ENCODE measurements at places on chromosomes 5 and 9.

- DNase-seq, result no peak
These were observed 43.4 kb downstream of the ANGPTL2 start for GRCh38 chr9:127078988-127079387.

DNA sequence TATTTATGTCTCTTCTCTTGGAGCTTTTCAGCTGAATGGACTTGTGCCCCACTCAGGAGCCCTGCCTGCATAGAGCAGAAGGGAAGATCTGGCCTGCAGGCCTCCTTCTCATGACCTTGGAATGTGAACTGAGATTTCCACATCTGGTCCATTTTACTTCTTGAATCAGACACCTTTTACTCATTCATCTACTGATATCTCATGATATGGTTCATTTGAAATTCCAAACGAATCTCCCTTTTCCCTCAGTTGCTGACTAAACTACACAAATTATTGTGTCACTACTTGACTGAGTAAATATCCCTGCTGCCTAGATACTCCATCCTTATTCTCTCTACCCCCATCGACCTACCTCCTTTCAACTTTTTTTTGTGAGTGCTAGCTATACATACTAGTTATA is 138.7 kb downstream of the PLCXD3 start:
- no peak for DNase-seq

DNA sequence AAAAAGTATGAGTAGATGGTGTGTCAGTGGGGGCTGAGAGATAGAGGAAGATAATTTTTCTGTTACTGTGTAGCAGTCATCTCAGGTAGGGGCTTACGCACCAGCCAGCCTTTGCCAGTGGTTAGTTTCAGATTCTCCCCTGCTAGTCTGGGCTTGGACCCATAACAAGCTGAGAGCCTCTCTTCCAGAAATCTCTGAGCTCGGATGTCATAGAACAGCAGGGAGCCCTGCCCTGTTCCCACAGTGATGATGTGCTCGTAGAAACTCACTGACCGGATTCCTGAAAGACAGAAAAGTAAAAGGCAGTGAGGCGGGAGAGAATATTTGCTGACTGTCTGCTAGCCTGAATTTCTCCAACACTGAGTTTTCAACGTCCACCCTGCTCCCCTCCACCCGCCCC is 37.2 kb downstream of the DCAF12 start:
- DNase-seq, result no peak

DNA sequence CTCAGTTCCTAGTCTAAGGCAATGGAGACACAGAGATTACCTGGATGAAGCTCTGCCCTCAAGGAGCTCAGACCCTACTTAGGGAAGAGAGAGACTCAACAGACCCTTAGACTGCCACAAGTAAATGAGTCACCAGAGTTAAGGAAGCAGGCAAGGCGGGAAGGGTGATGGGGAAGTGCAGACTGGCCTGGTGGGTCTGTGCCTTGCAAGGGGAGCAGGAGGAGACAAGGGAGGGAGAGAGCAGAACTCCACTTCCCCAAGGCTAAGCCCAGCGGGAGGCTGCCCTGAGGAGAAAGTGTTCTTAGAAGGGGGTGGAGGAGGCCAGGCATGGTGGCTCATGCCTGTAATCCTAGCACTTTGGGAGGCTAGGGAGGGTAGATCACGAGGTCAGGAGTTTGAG is 83.7 kb downstream of the HRH2 start:
- DNase-seq, result peak; percentile 18

GRCh38 chr5:79505138-79505537 is 8.8 kb downstream of the HOMER1 start:
- DNase-seq, result no peak

DNA sequence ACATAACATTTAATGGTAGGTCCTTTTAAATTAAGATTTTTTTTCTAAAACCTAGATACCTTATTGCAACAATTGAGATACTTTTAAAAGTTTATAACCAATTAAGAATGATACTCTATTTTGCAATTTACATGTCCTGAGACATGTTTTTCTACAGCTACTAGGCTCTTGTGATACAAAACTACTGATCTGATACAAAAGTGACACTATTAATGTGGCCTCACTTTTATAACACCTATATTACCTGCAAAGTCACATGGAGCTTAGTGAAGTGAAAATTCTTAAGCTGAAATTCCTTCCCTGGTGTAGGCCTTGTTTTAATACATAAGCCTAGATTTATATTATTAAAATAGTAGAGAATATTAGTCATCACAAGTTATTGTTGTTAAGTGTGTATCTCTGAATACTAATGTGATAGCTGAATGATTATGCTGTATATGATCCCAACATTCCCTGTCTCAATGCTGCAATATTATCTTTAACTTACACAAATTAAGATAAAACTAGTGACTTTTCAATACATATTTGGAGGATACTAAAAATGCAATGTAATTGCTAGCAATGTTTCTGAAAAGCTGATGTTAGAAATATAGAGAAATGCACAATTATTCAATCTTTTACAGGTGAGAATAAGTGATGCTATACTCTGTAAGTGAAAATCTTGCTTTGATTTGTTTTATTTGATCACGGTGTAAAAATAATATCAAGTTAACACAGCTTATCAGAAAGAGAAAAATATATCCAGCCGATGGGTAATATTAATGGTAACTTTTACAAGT is 2.6 kb downstream of the NFIB start:
- DNase-seq, result no peak

DNA sequence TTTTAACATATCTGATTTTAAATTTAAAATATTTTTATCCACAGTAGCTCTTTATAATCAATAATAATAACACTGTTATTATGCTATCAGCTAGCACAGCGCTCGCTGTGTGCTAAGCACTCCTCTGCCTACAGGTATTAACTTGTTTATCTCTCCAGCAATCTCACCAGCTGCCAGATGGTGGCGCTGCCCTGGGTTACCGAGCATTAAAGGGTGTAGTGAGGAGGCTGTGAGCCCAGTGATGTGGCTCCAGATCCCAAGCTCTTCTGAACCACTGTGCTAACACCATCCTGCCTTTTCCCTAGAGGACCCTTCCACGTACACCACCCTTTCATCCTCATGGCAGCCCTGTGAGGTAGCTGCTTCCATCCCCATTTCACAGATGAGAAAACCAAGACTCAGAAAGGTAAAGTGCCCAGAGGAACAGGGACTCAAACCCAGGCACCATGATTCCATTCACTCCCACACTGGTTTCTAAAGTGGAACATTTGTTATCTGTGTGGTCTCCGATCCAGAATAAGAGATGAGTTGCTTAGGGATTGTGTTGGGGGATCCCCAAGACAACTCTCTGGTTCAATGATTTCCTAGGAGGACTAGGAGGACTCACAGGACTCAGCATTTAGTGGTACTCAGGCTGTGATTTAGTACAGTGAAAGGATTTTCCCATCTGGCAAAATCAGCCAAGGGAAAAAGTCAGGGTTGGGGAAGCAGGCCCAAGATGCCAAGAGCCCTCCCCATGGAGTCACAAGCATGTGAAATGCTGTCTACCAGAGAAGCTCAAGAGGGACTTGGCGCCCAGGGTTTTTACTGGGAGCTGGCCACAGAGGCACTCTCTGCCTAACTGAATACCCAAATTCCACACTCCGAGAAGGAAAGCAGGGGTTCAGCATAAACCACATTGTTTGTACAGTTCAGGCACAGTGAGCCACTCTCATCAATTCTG is 7.0 kb downstream of the IGFBPL1 start:
- DNase-seq, result peak; percentile 77

DNA sequence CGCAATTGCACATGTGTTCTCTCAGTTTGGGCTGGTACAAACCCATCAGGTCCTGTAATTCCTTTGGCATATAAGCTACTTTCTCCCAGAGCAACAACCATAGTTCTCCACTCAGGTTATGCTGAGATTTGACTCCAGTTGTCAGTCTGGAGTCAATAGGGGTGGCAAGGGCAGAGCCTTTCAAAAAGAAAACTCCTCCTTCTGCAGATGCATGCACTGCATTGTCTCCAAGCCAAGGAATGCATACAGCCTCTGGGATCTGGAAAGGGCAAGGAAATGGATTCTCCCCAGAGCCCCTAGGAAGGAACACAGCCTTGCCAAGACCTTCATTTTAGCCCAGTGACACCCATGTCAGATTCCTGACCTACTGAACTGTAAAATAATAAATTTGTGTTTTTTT is 31.0 kb upstream of the GZMA start:
- DNase-seq, result no peak

DNA sequence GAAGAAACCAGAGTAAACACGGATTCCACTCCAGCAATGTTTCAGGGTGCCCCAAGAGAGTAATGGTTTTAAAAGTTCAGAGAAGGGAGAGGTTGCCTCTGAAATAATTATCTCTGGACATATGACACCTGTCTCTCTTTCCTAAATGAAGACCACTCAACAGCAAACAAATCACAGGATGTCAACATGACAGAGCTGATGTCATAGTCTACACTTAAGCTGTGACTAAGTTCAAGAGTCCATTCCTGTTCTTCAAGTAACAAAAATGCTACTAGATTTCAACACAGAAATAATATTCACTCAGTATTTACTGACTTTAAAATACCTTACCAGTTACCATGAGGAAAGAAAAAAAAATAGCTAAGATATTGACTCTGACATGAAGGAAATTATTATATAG is 44.7 kb upstream of the SLC30A5 start:
- no peak for DNase-seq

GRCh38 chr5:55331321-55331720 is 23.5 kb downstream of the MTREX start:
- no peak for DNase-seq

DNA sequence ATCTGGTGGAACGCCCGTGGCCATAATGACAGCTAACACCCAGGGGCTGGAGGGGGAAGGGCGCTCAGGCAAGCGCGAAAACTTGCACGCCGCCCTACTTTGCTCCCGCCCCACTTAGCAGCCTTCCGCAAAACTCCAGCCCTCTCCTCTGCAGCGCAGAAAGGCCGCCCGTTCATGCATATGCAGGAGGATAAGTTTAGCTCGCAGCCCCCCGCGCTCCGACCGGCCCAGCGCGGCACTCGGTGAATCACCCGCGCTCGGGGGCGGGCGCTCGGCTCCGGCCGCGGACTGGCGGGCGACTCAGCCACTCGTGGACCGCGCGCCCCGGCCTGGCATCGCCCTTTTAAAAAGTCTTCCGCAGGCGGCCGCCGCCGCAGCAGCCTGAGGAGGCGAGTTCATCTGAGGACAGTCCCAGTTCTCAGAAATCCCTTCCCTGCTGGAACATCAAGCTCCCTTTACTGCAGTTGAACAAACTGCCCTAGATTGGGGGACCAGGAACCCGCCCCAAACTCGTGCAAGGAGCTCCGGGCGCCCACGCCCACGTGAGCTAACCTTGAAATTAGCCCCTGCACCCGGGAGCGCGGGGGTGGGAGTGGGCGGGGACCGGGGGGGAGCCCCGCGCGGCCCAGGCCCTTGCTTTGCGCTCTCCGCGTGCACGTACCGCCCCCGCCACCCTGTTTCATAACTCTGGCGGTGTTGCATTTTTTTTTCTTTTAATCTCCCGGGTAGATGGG is 4.5 kb upstream of the KLF9 start:
- DNase-seq, result peak; percentile 91

- no peak for DNase-seq
These were observed 25.5 kb upstream of the TRAF1 start for GRCh38 chr9:120951960-120952618.

DNA sequence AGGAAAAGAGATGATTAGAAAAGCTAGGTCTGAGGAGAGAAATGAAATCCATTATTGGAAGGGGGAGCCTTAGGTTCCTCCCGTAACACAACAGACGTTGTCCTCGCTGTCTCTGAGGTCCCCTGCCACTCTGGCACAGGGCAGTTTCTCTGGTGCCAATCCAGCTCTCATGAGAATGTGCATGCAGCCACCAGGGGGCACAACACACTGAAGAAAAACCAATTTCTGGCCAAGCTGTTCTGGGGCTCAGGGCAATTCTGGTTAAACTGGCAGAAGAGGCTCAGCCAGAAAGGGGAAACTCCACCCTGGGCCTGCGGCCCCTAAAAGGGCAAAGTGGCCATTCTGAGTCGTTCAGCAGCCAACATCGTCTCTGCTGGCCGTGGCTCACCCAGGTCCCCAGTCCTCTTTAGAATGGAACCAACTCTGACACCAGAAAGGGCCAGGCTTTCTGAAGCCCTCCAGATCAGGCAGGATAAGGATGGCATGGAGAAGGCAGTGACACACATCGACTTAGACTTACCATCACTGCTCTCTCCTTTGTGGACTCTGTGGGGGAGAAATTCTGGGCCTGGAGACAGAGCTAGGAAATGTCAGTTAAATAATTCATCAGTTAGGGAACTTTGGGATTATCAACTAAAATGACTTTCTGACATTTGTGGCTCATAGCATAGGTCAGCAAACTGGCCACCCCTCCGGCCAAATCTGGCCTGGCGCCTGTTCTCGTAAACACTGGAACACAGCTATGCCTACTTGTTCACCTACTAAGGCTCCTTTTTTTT is 58.5 kb upstream of the GOLPH3 start:
- peak; percentile 86 for DNase-seq

GRCh38 chr5:139692679-139693308 is 44.6 kb downstream of the CXXC5 start:
- no peak for DNase-seq

DNA sequence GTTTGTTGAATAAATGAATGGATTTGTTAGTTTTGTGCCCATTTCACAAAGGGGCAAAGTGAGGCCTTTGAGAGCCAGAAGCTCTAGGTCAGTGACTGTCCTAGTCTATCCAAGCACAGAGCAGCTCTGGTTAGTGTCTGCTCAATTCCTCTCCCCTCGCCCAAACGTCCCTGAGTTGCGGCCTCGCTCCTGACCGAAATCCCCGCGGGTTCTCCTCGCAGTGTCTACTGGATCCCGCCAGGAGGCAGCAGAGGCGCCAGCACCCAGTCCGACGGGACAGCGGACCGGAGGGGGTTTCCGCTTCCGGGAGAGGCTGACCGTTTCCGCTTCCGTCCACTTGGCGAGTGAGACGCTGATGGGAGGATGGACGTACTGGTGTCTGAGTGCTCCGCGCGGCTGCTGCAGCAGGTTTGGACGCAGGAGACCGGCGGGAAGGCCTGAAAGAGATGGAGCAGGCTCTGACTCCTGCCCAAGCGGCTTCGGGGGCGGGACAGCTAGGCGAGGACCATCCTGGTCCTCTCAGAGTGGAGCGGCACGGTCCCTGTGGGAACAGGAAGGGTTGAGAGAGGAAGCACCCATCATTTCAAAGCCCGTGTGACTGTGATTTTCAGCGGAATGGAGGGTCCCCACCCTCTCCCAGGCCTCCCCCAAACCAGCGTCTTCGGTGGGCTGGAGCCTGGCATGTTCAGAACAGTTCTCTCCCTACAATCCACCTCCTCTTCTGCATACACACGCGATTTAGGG is at the start of gene RARS1:
Gene RARS1, plus strand, starts transcription at position 336 of the 744 bp plus-strand sequence. Its CDS starts 28 bp downstream, at position 364.
- peak; percentile 93 for DNase-seq

- no peak for DNase-seq
These were observed 492 bp upstream of the NEK6 start for GRCh38 chr9:124257070-124257843.

GRCh38 chr9:107462691-107463090 is 26.9 kb downstream of the KLF4 start:
- no peak for DNase-seq

Measured in activated CD8-positive, alpha-beta memory T cell treated with anti-CD3 and anti-CD28 coated beads, Interleukin-2, amount 50 U/mL, for 48 hours (primary cell).